ENCODE measurements at places on chromosomes 13 and 19. TPM values are rescaled to one million over a fixed set of nuclear protein-coding genes. Genes with fewer than 3 reads are reported as not detected.

MPHOSPH8 gene
- total RNA-seq = 22.7 TPM

FCHO1 gene
- total RNA-seq = 38.7 TPM

DNA sequence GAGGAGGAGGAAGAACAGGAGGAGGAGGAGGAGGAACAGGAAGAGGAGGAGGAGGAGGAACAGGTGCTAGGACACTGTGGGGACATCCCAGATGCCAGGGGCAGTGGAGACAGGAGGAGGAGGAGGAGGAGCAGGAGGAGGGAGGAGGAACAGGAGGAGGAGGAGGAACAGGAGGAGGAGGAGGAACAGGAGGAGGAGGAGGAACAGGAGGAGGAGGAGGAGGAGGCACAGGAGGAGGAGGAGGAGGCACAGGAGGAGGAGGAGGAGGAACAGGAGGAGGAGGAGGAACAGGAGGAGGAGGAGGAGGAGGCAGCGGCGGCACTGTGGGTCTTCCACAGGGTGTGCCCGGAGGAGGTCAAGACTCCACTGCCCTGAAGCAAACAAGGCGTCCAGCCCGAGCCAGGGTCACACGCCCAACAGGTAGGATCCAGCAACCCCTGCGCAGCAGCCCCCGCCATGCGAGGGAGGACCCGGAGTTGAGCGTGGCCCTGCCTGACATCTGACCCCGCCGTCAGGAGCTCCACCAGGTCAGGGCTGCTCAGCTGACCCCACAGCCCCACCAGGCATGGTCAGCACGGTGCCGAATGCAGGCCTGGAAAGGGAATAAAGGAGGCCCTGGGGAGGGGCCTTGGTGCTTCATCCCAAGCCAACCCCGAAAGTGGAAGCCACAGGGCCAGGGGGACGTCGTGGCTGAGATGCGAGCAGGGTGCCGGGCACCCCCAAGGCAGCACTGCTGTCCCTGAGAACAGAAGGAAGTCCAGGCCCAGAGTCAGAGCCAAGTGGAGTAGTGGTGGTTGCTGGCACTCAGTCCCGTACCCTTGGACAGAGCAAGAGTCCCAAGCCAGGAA lies 9.2 kb downstream of the SBNO2 start:
- DNase-seq = no peak

DNA sequence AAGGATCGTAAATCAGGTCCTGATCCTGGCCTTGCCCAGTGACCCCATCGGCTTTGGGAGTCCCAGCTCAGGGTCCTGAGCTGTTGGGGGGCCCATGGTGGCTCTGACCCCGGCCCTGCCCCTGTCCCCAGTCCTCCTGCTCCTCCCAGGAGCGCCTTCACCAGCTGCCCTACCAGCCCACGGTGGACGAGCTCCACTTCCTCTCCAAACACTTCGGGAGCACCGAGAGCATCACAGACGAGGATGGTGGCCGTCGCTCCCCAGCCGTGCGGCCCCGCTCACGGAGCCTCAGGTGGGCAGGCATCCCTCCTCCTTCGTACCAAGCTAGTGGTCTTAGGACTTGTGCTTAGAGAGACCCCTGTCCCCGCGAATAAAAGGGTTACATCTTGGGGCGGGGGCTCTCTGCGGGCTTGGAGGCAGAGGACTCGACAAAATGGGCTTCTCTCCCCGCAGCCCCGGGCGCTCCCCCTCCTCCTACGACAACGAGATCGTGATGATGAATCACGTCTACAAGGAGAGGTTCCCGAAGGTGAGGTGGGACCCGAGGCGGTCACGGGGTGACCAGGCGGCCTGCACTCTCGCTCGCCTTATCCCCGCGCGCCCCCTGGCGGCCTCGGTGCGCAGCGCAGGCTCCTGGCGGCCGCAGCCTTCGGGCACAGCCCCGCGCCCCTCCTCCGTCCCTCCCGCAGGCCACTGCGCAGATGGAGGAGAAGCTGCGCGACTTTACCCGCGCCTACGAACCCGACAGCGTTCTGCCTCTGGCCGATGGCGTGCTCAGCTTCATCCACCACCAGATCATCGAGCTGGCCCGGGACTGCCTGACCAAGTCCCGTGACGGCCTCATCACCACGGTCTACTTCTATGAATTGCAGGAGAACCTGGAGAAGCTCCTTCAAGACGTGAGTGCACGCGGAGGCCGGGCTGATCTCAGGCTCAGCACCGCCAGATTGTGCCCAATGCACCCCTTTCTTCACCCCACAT lies 9.1 kb downstream of the MAST1 start:
- peak; percentile 67 for DNase-seq

GRCh38 chr13:29901710-29902631 lies 51.6 kb upstream of the UBL3 start:
- DNase-seq = no peak

DNA sequence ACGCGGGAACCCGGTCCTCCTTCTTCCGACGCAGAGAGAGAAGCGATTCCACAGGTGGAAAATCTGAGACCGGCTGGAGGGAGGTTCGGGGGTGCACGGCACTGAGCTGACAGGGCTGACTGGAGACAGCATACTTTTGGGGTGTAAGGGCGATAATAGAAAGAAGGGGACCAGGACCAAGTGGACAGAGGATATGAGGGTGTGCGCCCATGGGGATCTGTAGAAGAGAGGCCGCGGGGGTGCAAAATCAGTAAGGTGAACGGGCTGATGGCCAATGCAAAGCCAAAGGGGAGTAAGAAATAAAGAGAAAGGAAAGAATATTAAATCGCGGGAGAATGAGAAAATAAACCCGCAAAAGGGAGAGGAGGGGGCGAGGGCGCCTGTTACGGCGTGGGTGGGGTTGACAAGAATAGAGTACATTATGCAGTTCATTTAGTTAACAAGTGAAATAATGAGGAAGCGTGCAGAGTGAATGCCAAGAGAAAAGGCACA lies 336 bp upstream of the GSX1 start:
- no peak for DNase-seq

DNA sequence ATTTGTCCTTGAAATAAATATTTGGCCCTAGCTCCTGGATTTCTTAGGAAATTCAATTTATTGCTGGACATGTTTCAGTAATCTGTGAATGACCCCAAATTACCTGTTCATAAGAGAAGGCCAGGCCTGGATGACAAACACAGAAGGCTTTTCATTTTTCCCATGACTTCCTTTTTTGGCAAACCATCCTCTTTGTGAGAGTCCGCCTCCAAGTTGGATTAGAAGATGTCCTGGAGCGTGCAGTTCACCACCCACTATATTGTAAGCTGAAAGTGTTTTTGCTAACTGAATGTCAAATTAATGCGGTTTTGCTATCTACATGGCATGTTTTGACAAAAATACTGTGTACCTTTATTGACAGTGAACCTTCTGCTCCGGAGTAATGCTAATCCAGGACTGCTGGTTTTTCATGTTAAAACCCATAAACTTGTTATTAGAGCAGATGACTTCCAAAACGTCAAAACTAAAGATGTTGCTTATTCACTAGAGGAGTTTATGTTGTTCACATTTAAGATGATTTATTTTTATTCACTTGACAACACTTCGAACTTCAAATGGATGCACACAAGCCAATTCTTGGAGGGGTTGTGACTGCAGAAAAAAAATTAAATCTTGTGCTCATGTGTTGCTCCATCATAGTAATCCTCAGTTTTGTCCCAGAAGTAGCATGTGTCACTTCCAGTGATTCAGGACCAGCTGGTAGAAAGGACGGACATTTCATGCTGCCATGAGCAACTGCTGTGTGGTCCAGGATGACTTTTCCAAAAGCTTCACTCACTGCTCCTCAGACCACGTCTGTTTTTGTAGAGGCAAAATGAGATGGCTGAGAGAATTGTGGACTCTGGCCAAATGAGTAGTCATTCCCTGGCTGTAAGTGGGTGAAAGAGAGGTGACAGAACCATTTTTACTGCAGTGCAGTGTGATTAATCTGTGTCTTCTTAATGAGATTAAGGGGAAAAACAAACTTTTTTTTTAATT lies 71.0 kb downstream of the ITGBL1 start:
- no peak for DNase-seq

DNA sequence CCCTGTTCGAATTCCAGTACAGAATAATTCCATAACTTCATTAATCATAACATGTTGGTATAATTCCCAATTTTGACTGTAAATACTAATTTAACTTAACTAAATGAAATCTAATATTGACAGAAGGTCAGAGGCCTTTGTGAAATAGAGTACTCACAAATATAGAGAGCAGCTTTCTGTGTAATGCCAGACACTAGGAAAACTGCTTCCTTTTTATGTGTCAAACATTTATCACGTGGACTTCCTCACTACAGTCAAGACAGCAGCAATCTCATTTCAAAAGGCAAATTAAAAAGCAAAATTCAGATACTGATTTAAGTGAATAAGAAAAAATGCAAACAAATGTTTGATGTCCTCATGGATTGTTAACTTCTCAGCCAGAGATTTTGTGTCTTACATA lies 13.1 kb downstream of the ITM2B start:
- no peak for DNase-seq

DNA sequence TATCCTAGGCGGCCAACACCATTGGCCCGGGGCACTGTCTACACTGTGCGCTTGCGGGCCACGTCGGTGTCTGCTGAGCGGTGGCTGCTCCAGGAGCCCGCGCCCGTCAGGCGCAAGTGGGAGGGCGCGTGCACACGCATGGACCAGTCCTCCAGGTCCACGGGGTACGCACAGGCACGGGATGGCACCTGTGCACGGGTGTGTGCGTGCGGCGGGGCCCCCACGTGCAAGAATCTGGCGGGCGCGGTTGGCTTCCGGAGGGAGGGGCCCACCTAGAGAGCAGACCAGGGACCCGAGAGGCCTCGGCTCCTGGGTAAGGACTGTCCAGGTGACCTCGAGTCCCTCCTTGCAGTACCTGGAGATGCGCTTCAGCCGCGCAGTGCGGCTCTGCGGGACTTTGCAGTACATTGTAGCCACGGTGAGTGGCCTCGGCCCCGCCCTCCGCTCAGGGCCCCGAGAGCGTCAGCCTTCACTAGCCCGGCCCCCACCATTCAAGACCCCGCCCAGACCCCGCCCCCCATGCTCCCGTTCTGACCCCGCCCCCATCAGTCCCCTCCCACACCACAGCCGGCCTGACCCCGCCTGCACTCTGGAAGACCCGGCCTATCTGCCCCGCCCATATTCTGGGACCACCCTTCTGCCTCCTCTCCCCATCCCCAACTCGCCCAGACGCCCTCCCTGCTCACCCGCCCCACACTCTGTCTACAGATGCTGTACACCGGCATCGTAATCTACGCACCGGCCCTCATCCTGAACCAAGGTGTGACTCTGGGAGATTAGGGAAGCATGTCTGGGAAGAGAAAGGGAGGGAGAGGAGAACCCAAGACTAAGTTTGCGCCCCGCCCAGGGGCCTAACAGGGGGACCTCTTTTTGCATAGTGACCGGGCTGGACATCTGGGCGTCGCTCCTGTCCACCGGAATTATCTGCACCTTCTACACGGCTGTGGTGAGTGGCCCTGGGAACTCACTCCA lies 2.3 kb downstream of the SLC5A5 start:
- no peak for DNase-seq

All from lower leg skin (tissue), 4 donors.